ENCODE measurements at places on chromosomes 11 and 22. TPM values are rescaled to one million over a fixed set of nuclear protein-coding genes. Genes with fewer than 3 reads are reported as not detected.

GRCh38 chr11:36586543-36586942, 7.8 kb upstream of the IFTAP start:
- H3K27ac ChIP-seq: no peak overlapping the region
- peaks cover 13% of the 10 kb centered on the region for H3K27me3 ChIP-seq
- H3K4me1 ChIP-seq: no peaks in the 10 kb centered on the region
- no peak overlapping the region for H3K4me3 ChIP-seq
- DNase-seq: no peak

- no peak for DNase-seq
- peaks cover 33% of the 10 kb centered on the region for H3K36me3 ChIP-seq
- H3K4me1 ChIP-seq: peaks cover 24% of the 10 kb centered on the region
- H3K27ac ChIP-seq: no peak overlapping the region
- H3K27me3 ChIP-seq: peaks cover 25% of the 10 kb centered on the region
- no peak overlapping the region for H3K4me3 ChIP-seq
Measured at GRCh38 chr11:72682238-72682857, 8.1 kb upstream of the PDE2A start.

GRCh38 chr11:35812828-35813227, 131.0 kb upstream of the LDLRAD3 start:
- H3K27me3 ChIP-seq: no peaks in the 10 kb centered on the region
- no peaks in the 10 kb centered on the region for H3K4me1 ChIP-seq
- H3K4me3 ChIP-seq: no peak overlapping the region
- H3K36me3 ChIP-seq: no peaks in the 10 kb centered on the region
- H3K27ac ChIP-seq: no peak overlapping the region

DNA sequence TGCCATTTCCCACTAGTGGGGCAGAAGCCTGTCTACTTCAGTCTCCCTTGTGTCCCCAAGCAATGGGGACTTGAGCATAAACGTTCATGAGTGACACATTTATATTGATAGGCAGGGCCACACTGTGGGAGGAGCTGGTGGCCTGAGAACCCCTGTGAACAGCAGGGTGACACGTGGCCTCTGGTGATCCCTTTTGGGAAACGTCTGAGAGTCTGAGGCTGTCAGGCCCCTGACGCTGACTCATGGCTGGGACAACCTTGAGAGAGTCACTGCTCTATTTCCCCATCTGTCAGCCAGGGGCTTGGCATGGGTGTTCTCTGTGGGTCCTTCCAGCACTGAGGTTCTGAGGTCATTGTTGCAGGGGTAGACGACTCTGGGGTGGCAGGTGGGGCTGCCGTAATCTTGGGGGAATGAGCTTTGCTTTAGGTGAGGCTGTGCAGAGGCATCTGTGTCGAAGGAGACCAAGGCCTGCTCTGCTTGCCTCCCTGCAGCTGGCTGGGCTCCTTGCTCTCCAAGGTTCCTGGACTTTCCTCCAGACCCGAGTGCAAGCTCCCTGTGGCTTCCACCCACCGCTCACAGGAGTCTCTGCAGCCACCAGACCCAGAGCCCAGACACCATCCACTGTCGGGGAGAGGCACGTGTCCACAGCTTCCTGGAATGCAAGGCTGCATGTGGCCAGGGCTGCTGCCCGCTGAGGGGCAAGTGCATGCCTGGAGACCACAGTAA, 54.7 kb downstream of the SMIM38 start:
- no peak for DNase-seq
- peaks cover 34% of the 10 kb centered on the region for H3K4me1 ChIP-seq
- no peaks in the 10 kb centered on the region for H3K27me3 ChIP-seq
- H3K36me3 ChIP-seq: no peaks in the 10 kb centered on the region

DNA sequence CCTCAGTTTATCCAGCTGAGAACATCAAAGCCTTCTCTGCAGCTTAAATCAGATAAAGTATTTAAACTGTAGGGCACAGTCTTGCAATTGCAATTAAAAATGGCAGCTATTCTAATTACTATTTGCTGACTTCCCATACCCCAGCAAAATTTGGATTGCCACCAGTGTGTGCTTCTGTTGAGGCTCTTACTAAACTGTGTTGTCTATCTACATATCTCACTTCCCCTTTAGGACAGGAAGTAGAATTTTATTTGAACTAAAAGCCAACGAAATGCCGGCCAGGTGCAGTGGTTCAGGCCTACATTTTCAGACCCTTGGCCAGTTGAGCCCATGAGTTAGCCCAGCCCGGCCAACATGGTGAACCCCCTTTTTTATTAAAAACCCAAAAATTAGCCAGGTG, 7.1 kb downstream of the SAA4 start:
- no peak overlapping the region for H3K4me3 ChIP-seq
- no peaks in the 10 kb centered on the region for H3K4me1 ChIP-seq
- no peaks in the 10 kb centered on the region for H3K36me3 ChIP-seq
- H3K27me3 ChIP-seq: no peaks in the 10 kb centered on the region
- no peak overlapping the region for H3K27ac ChIP-seq

GRCh38 chr11:111980062-111980461, 42.9 kb downstream of the DIXDC1 start:
- no peak for DNase-seq
- H3K36me3 ChIP-seq: no peaks in the 10 kb centered on the region
- H3K27me3 ChIP-seq: no peaks in the 10 kb centered on the region
- no peak overlapping the region for H3K27ac ChIP-seq
- H3K4me1 ChIP-seq: peaks cover 48% of the 10 kb centered on the region

- no peak overlapping the region for H3K4me3 ChIP-seq
- no peak for DNase-seq
- no peaks in the 10 kb centered on the region for H3K27me3 ChIP-seq
- no peak overlapping the region for H3K27ac ChIP-seq
Measured at GRCh38 chr11:104991994-104992393, 23.6 kb upstream of the CASP4 start.

DNA sequence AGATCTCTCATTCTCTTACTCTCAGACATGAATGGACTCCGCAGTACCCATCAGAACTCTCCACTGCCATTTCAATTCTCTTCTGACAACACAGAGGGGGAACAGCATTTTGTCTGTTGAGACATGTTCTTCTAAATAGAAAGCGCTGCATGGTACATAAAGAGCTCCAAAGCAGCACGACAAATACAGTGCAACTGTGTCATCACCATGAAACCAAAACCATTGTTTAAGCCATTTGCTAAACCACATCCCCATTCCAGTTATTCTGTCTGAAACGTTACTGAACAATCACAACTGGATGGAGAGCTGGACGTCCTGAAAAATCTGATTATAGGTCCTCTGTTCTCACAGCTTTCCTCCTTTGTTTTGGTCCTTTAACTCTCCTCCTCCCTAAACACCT, 17.9 kb upstream of the TENM4 start:
- H3K27me3 ChIP-seq: no peaks in the 10 kb centered on the region
- H3K4me3 ChIP-seq: no peak overlapping the region
- H3K36me3 ChIP-seq: no peaks in the 10 kb centered on the region
- no peak for DNase-seq
- no peak overlapping the region for H3K27ac ChIP-seq

DNA sequence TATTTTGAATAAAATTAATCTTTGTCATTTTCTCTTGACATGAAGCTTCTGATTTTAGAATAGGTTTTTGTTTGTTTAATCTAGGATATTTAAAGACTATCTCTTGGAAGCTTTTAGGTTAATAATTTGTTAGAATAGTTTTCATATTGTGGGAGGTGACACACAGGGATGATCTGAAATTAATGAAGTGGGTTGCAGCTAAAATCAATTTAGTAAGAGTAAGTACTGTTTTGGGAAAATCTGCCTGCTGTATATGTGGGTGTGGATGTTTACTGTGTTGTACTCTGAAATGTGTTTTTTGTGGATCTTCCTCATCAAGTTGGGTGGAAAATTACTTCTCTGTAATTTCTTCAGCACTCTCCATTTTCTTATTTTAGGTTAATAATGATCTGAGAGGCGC, 67.3 kb downstream of the BID start:
- H3K36me3 ChIP-seq: peaks cover 11% of the 10 kb centered on the region
- DNase-seq: no peak
- no peak overlapping the region for H3K27ac ChIP-seq
- no peaks in the 10 kb centered on the region for H3K27me3 ChIP-seq
- H3K4me1 ChIP-seq: peaks cover 5% of the 10 kb centered on the region

DNA sequence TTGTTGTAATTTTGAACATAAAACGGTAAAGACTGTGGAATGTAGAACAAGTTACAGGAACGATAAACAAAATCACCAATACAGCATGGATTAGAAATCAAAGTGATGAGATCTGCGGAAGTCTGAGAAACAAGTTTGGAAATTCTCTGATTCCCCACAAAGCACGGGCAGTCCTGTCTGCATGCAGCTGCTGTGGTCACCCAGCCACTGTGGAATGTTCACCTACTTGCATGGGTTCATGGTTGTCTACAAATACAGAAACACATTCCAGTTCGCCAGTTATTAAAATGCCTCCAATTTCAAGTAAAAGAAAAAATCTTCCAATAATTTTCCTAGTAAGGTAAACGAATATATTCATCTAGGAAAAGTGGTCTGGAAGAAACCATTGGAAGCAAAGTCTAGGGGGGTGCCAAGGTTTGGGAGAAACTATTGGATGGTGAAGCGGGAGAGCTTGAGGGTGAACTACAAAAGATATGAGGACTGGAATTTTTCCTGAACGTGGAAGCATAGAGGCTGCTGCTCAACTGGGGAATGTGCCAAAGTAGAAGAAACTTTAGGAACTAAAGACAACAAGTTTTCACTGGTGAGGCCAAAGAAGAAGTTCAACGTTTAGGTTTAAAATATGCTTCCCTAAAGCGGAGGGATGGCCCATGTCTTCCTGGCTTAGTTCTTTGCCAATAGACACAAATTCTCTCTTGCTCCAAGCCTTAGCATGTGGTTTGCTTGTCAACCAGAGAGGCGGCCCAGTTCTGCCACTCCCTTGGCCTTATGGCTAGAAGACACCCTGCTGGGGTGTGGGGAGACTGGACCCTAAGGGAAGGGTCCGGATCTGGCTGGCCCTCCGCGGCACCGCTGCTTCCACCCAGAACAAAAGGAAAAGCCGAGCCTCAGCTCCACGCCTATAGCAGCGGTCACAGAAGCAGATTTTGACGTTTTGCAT, 70.2 kb downstream of the CTTN start:
- H3K4me3 ChIP-seq: no peak overlapping the region
- H3K4me1 ChIP-seq: peaks cover 32% of the 10 kb centered on the region
- peaks cover 21% of the 10 kb centered on the region for H3K36me3 ChIP-seq

DNA sequence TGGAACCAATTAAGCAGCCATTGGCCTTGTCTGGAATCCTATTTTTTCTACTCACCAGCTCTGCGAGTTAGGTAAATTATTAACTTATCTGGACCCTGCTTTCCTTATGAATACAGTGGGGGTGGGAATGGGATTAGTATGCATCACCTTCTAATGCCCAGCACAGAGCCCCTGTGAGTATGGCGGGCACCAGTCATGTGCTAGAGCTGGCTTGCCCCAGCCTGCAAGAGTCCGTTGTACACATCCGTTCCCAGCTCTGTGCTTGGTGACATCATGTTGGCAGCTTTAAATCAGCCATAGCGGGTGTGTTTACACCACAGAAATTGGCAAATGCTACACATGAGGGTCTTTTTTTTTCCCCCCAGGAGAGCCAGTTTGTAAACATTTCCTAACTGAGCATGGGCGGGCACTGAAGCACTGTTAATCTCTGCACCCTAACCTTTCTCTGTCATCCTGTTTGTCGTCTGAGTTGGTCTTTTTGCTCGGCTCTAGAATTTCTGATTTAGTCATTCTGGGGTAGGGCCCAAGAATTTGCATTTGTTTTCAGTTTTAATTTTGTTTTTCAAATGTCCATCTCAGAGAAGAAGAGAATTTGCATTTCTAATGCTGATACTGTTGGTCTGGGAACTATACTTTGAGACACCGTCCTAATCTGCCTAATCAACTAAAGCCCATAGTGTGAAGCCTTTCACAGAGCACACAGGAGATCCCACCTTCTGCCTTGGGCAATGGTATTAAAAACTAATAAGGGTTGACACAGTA, 130.3 kb upstream of the TBCEL start:
- peaks cover 12% of the 10 kb centered on the region for H3K4me1 ChIP-seq
- DNase-seq: no peak
- H3K27me3 ChIP-seq: no peaks in the 10 kb centered on the region
- H3K36me3 ChIP-seq: peaks cover 7% of the 10 kb centered on the region
- no peak overlapping the region for H3K4me3 ChIP-seq

GRCh38 chr22:22716136-22716665, 71.8 kb downstream of the GGTLC2 start:
- no peaks in the 10 kb centered on the region for H3K36me3 ChIP-seq
- H3K27me3 ChIP-seq: no peaks in the 10 kb centered on the region
- no peak overlapping the region for H3K4me3 ChIP-seq
- no peak overlapping the region for H3K27ac ChIP-seq
- H3K4me1 ChIP-seq: no peaks in the 10 kb centered on the region
- DNase-seq: no peak

- no peak overlapping the region for H3K27ac ChIP-seq
- peaks cover 10% of the 10 kb centered on the region for H3K4me1 ChIP-seq
- H3K4me3 ChIP-seq: no peak overlapping the region
- no peak for DNase-seq
- H3K36me3 ChIP-seq: peaks cover 44% of the 10 kb centered on the region
Measured at GRCh38 chr11:64936539-64936938, 846 bp upstream of the GPHA2 start.

DNA sequence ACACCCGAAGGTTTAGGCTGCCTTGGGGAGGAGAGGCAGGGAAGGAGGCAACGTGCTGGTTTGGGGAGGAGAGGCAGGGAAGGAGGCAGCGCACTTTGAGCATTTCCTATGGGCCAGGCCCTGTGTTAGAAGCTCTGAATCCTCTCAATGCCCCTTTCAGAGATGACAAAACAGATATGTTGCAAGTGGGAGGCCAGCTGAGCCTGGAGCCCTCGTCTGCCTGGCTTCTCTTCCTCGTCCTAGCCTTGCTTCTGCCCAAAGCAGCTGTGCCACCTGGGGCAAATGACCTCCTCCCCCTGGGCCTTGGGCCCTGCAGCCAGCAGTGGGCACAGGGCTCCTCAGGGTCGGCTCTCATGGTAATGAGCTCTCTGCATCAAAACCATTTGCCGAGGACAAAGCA, 15.3 kb upstream of the LRRC32 start:
- no peak overlapping the region for H3K27ac ChIP-seq
- H3K4me3 ChIP-seq: no peak overlapping the region
- H3K4me1 ChIP-seq: peaks cover 19% of the 10 kb centered on the region
- H3K27me3 ChIP-seq: no peaks in the 10 kb centered on the region
- no peaks in the 10 kb centered on the region for H3K36me3 ChIP-seq

Gene ZC3H12C
- 16.6 TPM for total RNA-seq

Gene SLC37A2
- 5.2 TPM for total RNA-seq

Gene PIH1D2
- total RNA-seq: 5.4 TPM

Gene MYRF
- total RNA-seq: 13.6 TPM
